ENCODE measurements at places on chromosomes 7 and 10. TPM values are rescaled to one million over a fixed set of nuclear protein-coding genes. Genes with fewer than 3 reads are reported as not detected.

Gene NUP42
- 27.0 TPM for total RNA-seq

Gene WASHC2A
- total RNA-seq, result 28.7 TPM

Gene MACC1
- total RNA-seq, result 6.9 TPM

Gene TMEM229A
- not detected for total RNA-seq
